ENCODE measurements at places on chromosomes 5 and 9.

- no peak for DNase-seq
Observed at GRCh38 chr5:172561151-172561550, 79.9 kb upstream of the NEURL1B start.

GRCh38 chr5:139454568-139455290 lies 7.8 kb downstream of the ECSCR start:
- DNase-seq, result no peak

DNA sequence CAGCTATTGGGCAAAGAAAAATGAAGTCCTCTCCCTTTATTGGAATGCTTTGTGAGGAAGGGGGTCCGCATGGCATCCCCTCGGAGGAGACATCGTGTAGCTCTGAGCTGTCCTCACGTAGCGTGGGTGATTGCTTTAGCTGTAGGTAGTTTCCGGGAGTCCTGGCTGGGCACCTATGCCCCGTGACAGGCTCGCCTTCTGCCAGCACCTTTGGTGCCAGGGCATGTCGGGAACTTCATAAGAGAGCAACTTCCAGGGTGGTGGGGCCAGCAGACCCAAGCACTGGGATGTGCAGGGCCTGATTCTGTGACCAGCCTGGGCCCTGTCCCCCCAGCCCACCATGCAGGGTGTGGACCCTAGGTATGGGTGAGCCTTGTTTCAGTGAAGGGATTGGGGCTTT lies 64.0 kb downstream of the WNK2 start:
- no peak for DNase-seq

DNA sequence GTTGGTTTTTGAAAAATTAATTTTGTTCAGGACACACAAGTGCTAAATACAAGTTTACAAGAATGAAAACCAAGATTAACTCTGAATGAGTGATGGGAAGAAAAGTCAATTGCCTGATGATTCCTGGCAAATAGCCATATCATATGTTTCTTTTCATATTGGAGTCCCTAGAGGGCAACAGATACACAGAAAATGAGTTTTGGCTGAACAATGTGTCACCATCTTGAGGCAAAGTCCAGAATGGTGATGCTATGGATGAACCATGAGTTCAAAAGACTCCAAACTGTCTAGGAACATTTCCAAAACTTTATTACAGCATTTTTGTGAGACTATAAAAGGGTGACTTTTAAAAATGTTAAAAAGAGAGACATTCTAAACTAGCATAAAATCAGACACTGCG lies 382.9 kb downstream of the TMEM161B start:
- no peak for DNase-seq

DNA sequence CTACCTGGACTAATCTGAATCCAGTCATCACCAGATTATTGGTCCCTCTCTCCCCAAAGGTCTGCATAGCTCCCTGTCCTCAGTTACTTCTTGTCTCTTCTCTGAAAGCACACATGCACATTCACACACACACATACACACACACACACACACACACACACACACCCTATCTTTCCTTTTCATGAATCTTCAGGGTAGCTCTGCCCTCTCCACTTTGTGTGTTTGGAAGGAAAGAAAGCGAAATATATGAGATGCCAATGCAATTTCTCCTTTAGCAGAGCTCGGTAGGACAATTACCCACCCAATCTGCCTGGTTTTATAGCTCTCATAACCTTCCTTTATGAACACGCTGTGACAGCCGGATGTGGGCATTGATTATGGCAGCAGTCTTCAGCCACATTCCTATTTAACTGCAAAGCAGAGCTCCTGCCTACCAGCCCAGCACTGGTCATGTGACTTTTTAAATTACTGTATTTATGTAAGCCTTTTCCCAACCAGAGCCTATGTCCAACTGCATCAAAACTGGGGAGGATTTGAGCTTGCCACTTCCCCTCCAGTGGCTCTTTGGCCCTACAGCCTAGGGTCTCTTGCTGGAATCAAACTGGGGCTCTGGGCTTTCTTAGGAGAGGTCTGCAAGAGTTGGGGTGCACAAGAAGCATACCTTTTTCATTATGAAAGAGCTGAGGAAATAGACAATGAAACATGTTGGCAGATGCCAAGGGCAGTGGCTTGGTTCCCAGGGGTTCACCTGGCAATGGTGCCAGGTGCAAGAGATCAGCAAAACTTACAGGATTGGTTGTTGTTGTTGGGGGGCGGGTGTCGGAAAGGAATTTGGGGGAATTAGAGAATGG lies 20.8 kb upstream of the MATR3 start:
- DNase-seq, result peak; percentile 32

- peak; percentile 10 for DNase-seq
Observed at GRCh38 chr5:178994580-178995340, at the start of gene GRM6. Gene GRM6, minus strand, starts transcription at chr5:178995320. Its CDS starts 376 bp downstream, at chr5:178994944.

GRCh38 chr9:81182431-81182830 lies 506.9 kb downstream of the TLE1 start:
- no peak for DNase-seq

DNA sequence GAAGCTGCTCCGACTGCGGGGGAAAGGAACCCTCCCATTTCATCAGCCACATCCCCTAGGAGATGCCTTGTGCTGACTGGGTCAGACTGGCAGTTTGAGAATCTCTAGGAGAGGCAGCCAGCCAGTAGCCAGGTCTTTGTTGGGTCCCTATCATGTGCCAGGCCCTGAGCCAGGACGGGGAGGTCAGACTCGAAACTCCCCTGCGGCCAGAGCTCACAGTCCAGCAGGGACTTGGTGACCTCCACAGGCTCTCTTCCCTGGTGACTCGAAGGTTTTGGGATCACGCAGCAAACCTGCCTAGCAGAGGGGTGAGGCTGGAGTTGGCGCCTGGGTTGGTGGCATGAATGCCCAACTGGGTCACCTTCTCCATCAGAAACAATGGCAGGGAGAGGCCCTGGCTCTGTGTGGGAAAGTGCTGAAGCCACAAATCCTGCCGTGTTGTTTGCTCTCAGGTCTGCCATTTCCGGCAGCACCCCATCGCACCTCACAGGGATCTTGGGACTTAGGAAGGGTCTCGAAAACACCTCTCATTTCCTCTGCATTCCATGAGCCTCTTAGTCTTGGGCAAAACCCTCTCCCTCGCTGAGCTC lies 14.4 kb upstream of the ORM1 start:
- no peak for DNase-seq

DNA sequence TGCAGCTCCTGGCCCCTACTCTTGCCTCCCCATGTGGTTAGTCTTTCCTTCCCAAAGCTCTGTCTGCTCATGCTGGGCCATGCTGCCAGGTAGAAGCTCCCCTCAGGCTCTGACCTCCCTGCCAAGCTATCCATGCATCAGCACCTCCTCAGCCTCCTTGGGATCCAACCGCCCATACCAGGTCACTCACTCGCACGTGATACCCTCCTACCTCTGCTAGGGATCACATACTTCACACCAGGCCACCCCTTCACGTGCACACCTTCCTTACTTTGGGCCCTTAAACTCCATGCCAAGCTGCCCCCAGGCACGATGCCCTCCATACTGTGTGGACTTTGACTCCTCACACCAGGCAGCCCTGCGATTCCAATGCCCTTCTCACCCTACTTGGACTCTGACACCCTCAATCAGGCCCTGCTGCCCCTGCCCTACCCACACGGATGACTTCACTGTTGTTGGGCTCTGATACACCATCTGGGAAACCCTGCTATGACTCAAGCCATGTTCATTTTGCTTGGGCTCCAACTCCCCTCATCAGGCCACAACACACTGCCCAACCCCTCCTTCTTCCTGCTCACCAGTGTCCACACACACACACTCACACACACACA lies 34.1 kb downstream of the ZNF483 start:
- no peak for DNase-seq

- peak; percentile 39 for DNase-seq
Observed at GRCh38 chr9:89690334-89690912, 85.6 kb downstream of the GADD45G start.

- DNase-seq, result no peak
Observed at GRCh38 chr5:149448831-149449714, 70.0 kb upstream of the IL17B start.

DNA sequence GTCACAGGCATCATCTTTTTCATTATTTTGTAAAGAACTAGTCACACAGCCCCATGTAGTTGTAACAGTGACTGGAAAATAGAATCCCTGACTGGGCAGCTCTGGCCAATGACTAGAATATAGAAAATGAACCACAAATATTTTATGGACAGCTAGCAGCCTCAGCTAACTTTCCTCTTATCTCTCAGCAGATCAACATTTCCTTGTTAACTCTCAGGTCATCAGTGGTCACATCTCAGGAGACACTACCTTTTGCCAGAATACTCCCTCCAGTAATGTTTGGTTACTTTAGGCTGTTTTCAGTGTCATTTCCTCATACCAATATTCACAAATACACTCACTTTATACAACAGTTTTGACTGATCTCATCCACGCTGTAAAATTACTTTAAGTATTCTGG lies 43.9 kb downstream of the FAM169A start:
- DNase-seq, result no peak

GRCh38 chr5:181045316-181045715 lies 5.2 kb downstream of the BTNL9 start:
- DNase-seq, result no peak

DNA sequence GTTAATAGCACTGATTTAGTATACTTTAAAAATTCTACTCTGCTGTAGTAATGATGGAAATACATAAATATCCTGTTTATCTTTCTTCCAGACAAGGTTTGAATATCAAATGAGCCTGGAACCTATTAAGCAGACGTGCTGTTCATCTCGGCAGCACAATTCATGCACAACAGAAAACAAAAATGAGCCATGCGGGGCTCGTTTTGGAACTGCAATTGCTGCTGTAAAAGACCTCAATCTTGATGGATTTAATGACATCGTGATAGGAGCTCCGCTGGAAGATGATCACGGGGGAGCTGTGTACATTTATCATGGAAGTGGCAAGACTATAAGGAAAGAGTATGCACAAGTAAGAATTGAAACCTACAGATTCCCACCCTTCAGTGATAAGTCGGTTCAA lies 79.1 kb upstream of the ITGA2 start:
- DNase-seq, result no peak

GRCh38 chr5:148376198-148376597 lies 7.6 kb upstream of the FBXO38 start:
- no peak for DNase-seq

DNA sequence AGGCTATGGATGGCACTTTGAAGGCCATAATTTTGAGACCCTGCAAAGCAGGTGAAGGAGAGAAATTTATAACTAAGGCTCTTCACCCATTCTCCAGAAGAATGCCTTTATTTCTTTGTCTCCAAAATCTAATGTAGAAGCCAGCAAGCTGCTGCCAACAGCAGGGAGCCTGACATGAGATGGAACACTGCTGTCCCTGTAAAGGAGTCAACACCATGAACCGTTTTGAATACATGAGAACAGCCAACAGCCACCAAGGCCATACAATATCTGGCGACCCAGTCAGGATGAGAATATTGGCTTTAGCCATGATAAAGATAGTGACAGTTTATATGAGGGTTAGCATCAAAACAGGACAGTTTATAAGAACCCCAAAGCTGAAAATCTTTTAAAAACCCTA lies 121.2 kb upstream of the LIFR start:
- DNase-seq, result no peak

GRCh38 chr5:95800553-95800952 lies 22.0 kb downstream of the GLRX start:
- DNase-seq, result no peak

GRCh38 chr9:119053070-119053469 lies 316.2 kb downstream of the BRINP1 start:
- DNase-seq, result no peak

DNA sequence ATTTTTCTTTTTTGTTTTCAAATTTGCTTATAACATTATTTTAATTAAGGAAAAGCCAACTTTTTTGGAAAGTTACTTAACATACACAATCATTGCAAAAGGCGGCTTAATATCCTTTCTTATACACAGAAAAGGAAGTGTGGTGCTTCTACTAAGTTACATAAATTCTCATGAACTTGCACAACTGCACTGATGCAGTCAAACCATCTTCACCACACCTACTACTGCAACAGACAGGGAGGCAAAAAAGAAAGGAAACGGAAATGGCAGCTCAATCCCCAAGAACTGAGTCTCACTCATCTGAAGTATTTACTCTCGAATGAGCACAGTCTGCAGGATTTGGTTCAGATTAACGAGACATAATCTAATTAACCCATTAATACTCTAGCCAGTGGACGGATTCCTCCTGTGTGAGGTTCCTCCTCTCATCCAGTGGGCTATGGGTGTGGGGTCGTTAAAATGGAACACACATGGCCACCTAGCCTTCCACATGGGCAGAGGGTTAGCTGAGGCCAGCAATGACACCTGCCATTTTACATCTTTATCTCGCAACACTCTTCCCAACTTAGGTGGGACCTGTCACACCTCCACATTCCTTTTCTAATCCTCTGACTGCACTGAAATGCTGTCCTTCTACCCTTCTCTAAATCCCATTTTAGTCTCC lies 30.0 kb downstream of the GOLM1 start:
- DNase-seq, result no peak

DNA sequence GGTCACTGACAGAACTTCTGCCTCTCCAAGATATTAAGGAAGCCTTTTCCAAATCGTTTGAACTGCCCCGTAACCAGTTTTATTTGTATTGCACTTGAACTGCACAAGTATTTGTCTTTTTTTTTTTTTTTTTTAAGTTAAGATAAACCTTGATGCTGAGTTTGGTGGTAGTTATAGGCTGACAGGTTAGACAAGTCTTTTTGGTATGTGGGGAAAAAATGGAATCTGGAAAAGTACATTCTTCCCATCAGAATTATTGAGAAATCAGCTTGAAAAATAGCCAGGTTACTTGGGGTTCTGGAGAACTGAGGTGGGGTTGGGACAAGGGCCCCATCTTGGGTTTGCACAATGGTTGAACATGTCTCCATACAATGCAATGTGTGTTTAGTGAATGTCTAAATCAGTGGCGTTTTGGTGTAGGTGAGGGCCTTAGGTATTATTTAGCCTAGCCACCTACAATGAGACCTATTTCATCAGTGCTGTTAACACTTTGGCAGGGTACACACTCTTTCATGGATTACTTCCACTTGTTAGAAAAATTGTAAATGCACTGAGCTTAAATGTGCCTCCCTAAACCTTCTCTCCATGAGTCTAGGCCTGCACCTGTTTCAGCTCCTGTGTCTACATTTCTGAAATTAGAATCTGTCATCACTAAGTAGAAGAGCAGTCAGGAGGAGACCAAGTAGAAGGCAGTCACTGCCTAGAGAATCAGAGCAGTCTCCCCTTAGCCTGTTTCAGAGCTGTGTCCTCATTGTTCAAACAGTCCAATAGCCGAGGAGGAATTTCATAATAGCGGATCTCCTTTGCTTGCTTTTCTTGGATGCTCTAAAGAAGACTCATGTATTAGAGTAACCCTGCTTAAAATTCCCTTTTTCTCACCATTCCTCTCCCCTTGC lies 140.0 kb upstream of the HMHB1 start:
- no peak for DNase-seq

- no peak for DNase-seq
Observed at GRCh38 chr5:99248066-99248465, 319.3 kb upstream of the CHD1 start.

- DNase-seq, result no peak
Observed at GRCh38 chr9:137491735-137492432, 32.8 kb upstream of the NSMF start.
